ENCODE measurements at places on chromosomes 1 and 21. TPM values are rescaled to one million over a fixed set of nuclear protein-coding genes. Genes with fewer than 3 reads are reported as not detected.

GRCh38 chr1:87887100-87887499, 558.4 kb downstream of the LMO4 start:
- DNase-seq: no peak

- no peak for DNase-seq
Measured at GRCh38 chr21:41901099-41901498, 22.0 kb upstream of the PRDM15 start.

S100A8 gene
- total RNA-seq: 266 TPM

GRCh38 chr1:25549273-25550154, 6.1 kb downstream of the LDLRAP1 start:
- peak; percentile 77 for DNase-seq

- no peak for DNase-seq
Measured at GRCh38 chr1:49197081-49197480, 420.4 kb upstream of the BEND5 start.

NUDC gene
- total RNA-seq: 49.6 TPM
